ENCODE measurements at places on chromosomes 4 and X. TPM values are rescaled to one million over a fixed set of nuclear protein-coding genes. Genes with fewer than 3 reads are reported as not detected.

DNA sequence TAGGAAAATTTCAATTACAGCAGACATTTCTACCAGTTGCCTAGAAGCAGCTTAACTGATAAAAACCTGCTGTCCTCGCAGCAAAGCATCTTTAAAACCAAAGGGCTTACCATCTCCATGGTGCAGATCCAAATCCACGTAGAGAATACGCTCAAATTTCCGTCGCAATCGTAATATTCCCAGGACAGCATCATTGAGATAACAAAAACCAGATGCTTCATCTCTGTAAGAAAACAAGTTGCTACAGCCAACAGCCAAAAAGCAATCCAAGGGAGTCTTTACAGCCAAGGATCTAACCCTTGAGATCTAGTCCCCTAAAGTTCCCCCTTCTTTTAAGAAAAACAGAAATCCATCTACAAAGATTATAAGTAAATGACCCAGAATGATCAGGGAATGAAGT, 77.6 kb downstream of the HDAC8 start:
- no peaks in the 10 kb centered on the region for H3K4me1 ChIP-seq
- no peaks in the 10 kb centered on the region for H3K27me3 ChIP-seq
- no peak overlapping the region for H3K27ac ChIP-seq
- no peak overlapping the region for H3K4me3 ChIP-seq
- H3K36me3 ChIP-seq, result no peaks in the 10 kb centered on the region
- DNase-seq, result no peak

GRCh38 chr4:10288830-10289537, 168.2 kb downstream of the ZNF518B start:
- no peak for DNase-seq
- no peaks in the 10 kb centered on the region for H3K4me1 ChIP-seq
- no peaks in the 10 kb centered on the region for H3K27me3 ChIP-seq
- H3K4me3 ChIP-seq, result no peak overlapping the region
- no peak overlapping the region for H3K27ac ChIP-seq

GRCh38 chr4:89303814-89304388, 3.7 kb downstream of the GPRIN3 start:
- H3K4me3 ChIP-seq, result no peak overlapping the region
- no peaks in the 10 kb centered on the region for H3K36me3 ChIP-seq
- H3K4me1 ChIP-seq, result no peaks in the 10 kb centered on the region
- no peaks in the 10 kb centered on the region for H3K27me3 ChIP-seq

GRCh38 chrX:39377773-39378172, 576.5 kb downstream of the MID1IP1 start:
- H3K27me3 ChIP-seq, result no peaks in the 10 kb centered on the region
- no peak for DNase-seq
- H3K36me3 ChIP-seq, result no peaks in the 10 kb centered on the region
- no peaks in the 10 kb centered on the region for H3K4me1 ChIP-seq
- H3K4me3 ChIP-seq, result no peak overlapping the region

GRCh38 chrX:148540671-148541583, 40.5 kb downstream of the AFF2 start:
- H3K27me3 ChIP-seq, result no peaks in the 10 kb centered on the region
- H3K4me3 ChIP-seq, result no peak overlapping the region
- no peak for DNase-seq
- H3K27ac ChIP-seq, result no peak overlapping the region
- H3K36me3 ChIP-seq, result no peaks in the 10 kb centered on the region
- no peaks in the 10 kb centered on the region for H3K4me1 ChIP-seq

GRCh38 chr4:119093042-119093827, 42.4 kb upstream of the MYOZ2 start:
- H3K4me1 ChIP-seq, result peaks cover 4% of the 10 kb centered on the region
- no peak overlapping the region for H3K27ac ChIP-seq
- no peak for DNase-seq
- no peaks in the 10 kb centered on the region for H3K27me3 ChIP-seq
- no peak overlapping the region for H3K4me3 ChIP-seq
- no peaks in the 10 kb centered on the region for H3K36me3 ChIP-seq

GRCh38 chrX:45070116-45071007, 130.3 kb downstream of the DIPK2B start:
- H3K4me3 ChIP-seq, result no peak overlapping the region
- no peaks in the 10 kb centered on the region for H3K27me3 ChIP-seq
- H3K4me1 ChIP-seq, result no peaks in the 10 kb centered on the region
- peak; percentile 41 for DNase-seq
- H3K27ac ChIP-seq, result no peak overlapping the region

DNA sequence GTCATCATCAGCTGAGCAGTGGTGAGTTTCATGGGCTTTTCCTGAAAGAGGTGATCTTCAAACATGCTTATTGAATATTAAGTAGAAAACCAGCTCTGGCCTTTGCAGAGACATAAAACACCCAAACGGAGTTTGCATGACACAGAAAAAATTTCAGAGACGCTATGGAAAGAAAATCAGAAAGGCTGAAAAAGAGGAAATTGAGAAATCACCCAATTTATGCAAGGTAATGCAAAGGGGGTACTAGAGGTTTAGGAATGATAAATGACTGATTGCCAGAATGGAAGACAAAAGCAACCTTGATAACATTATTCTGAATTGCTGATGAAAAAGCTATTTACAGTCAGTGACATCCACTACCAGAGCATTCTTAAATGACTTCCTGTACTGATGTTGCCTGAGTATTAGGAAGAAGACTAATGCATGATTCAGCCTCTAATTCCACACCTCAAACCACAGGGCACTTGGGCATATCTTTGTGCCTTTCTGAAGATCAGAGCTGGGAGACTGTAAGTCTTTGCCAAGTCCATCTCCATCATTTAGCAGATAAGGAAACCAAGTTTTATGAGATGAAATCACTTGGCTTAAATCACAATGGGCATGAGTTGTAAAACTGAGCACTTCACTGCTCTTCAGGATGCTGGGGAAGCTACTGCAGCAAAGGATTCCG, 565.7 kb downstream of the PPARGC1A start:
- H3K36me3 ChIP-seq, result no peaks in the 10 kb centered on the region
- H3K4me3 ChIP-seq, result no peak overlapping the region
- H3K27ac ChIP-seq, result no peak overlapping the region
- no peaks in the 10 kb centered on the region for H3K27me3 ChIP-seq
- DNase-seq, result peak; percentile 83
- H3K4me1 ChIP-seq, result peaks cover 10% of the 10 kb centered on the region

DNA sequence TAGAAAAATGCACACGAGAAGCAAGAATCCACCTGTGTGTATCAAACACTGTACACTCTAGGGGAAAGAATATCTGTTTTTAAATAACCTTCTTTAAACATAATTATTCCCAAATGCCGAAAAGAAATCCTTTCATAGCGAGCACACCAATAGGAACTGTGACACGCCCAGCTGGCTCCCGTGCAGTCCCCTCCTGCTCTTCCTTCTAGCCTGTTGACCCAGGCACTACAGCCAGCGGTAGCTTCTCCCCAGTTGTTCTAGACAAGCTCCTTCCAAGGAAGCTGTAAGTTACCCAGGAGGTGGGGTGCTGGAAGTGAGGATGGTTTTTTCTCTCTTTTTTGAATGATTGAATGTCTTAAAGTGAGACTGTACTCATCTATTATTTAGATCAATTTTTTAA, 19.5 kb upstream of the NOCT start:
- H3K27ac ChIP-seq, result no peak overlapping the region
- H3K4me3 ChIP-seq, result no peak overlapping the region
- H3K27me3 ChIP-seq, result no peaks in the 10 kb centered on the region

DNA sequence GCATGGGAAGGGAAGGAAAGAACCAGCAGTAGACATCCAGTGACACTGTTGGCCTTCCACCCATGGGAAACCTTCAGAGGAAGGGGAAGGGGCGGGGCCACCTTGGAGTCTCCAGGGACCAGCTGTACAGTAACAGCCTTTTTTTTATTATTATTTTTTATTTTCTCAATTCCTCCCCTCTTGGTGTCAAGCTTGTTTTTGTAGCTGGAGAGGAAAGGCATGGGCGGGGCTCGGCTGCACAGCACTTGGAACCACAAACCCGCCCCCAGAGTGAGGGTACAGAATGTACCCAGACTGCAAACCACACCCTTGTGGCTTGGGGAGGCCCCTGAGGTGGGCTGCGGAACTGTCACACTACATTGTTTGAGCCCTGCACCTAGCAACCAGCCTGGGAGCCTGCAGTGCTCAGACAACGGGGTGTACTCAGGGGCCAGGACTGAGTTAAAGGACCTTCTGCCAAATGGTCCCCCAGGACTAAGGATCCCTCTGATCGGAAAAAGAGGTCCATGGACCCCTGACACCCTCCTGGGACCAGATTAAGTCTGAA, 45.7 kb downstream of the PRPS1 start:
- no peaks in the 10 kb centered on the region for H3K27me3 ChIP-seq
- DNase-seq, result peak; percentile 10
- H3K4me3 ChIP-seq, result no peak overlapping the region
- no peak overlapping the region for H3K27ac ChIP-seq

DNA sequence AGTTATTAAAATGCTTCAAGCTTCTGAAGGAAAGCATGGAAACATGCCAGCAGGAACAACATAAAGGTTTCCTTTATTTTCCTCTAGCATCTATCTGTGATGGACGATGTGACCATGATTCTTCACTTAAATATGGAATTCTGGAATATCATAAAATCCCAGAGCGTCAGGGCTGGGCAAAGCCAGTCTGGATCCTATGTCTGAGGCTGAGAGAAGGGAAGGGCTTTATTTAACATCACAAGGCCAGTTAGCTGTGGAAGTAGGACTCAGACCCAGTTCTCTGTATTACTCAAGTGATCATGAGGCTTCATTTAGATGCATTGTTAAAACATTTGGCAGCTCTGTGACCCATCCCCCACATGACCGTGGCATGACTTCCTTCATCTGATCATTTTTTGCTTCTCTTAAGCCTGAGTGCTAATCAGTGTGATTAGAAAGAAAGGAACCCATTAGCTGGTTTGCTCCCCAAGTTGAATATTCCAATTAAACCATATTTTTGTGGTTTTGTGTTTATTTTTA, 40.9 kb upstream of the EOLA2 start:
- no peak for DNase-seq
- H3K4me1 ChIP-seq, result no peaks in the 10 kb centered on the region
- H3K27me3 ChIP-seq, result no peaks in the 10 kb centered on the region
- H3K4me3 ChIP-seq, result no peak overlapping the region
- H3K36me3 ChIP-seq, result no peaks in the 10 kb centered on the region
- no peak overlapping the region for H3K27ac ChIP-seq

GRCh38 chrX:53156207-53156596, 62.3 kb downstream of the KANTR start:
- H3K4me3 ChIP-seq, result no peak overlapping the region
- DNase-seq, result no peak
- no peaks in the 10 kb centered on the region for H3K4me1 ChIP-seq

DNA sequence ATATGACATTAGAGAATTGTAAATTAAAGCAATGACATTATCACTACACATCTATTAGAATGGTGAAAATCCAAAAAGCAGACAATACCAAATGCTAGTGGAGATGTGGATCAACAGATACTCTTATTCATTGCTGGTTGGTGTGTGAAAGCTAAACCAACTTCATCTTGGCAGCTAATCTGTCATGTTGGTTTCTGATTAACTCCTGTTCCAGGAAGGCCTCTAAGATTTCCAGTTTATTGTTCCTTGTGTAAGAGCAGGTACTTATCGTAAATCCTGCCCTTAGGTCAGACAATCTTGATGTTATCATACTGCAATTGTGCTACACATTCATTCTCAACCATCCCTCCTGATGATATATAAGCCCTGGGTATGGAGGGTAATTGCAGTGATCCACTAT, 809.0 kb upstream of the DIAPH2 start:
- no peak for DNase-seq
- H3K27me3 ChIP-seq, result no peaks in the 10 kb centered on the region
- H3K4me1 ChIP-seq, result no peaks in the 10 kb centered on the region
- no peaks in the 10 kb centered on the region for H3K36me3 ChIP-seq
- no peak overlapping the region for H3K27ac ChIP-seq

- H3K36me3 ChIP-seq, result no peaks in the 10 kb centered on the region
- H3K27me3 ChIP-seq, result no peaks in the 10 kb centered on the region
- no peak overlapping the region for H3K4me3 ChIP-seq
- no peak for DNase-seq
- H3K4me1 ChIP-seq, result no peaks in the 10 kb centered on the region
Measured at GRCh38 chrX:40485102-40485826, 95.5 kb upstream of the ATP6AP2 start.

GRCh38 chr4:140816806-140817510, 60.8 kb upstream of the TBC1D9 start:
- H3K27ac ChIP-seq, result no peak overlapping the region
- peaks cover 11% of the 10 kb centered on the region for H3K27me3 ChIP-seq
- H3K4me3 ChIP-seq, result no peak overlapping the region
- no peaks in the 10 kb centered on the region for H3K4me1 ChIP-seq
- H3K36me3 ChIP-seq, result no peaks in the 10 kb centered on the region

- no peaks in the 10 kb centered on the region for H3K4me1 ChIP-seq
- peak; percentile 54 for DNase-seq
- peaks cover 15% of the 10 kb centered on the region for H3K27me3 ChIP-seq
Measured at GRCh38 chr4:186037692-186038658, 31.0 kb upstream of the TLR3 start.

- H3K4me1 ChIP-seq, result no peaks in the 10 kb centered on the region
- H3K36me3 ChIP-seq, result no peaks in the 10 kb centered on the region
- no peak for DNase-seq
- H3K27ac ChIP-seq, result no peak overlapping the region
Measured at GRCh38 chrX:17860179-17860780, 818 bp downstream of the RAI2 start.

- H3K4me3 ChIP-seq, result no peak overlapping the region
- H3K4me1 ChIP-seq, result peaks cover 19% of the 10 kb centered on the region
- H3K27ac ChIP-seq, result no peak overlapping the region
- no peaks in the 10 kb centered on the region for H3K27me3 ChIP-seq
- no peaks in the 10 kb centered on the region for H3K36me3 ChIP-seq
Measured at GRCh38 chrX:8849458-8849857, 48.3 kb upstream of the FAM9A start.

GRCh38 chr4:24564488-24564887, 19.9 kb downstream of the DHX15 start:
- H3K27me3 ChIP-seq, result no peaks in the 10 kb centered on the region
- H3K36me3 ChIP-seq, result peaks cover 8% of the 10 kb centered on the region
- H3K4me3 ChIP-seq, result no peak overlapping the region
- H3K27ac ChIP-seq, result no peak overlapping the region
- peaks cover 11% of the 10 kb centered on the region for H3K4me1 ChIP-seq

TRAPPC2 gene
- 17.0 TPM for total RNA-seq

TEC gene
- total RNA-seq, result 0.91 TPM

ODAPH gene
- total RNA-seq, result 55.3 TPM

NOX1 gene
- not detected for total RNA-seq

SPIN2A gene
- 1.2 TPM for total RNA-seq

GC gene
- total RNA-seq, result not detected

AMOT gene
- 36.9 TPM for total RNA-seq

LDB2 gene
- 4.9 TPM for total RNA-seq

BEX4 gene
- 43.4 TPM for total RNA-seq

SFRP2 gene
- total RNA-seq, result 146 TPM

MAGEE1 gene
- 3.9 TPM for total RNA-seq
